ENCODE measurements at places on chromosomes 6 and 20. TPM values are rescaled to one million over a fixed set of nuclear protein-coding genes. Genes with fewer than 3 reads are reported as not detected.
A peak's percentile ranks its signal among the peaks of the same experiment; 100 is the strongest.

DNA sequence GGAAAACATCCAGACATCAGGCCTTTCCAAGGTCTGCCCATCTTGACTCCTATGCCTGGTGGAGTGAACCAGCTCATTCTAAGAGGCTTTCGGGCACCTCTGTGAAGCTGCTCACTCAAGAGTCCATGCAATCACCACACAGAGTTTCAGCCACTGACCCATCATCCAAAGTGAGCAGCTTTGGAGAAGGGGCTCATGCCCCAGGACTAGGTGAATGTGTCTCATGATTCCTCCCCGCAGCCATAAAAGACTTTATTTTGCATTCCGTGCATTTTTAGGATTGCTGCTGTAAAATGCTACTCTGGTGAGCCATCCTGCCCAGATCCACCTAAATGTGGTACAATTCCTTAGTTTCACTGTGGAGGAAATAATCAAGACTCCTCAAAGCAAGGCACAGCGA lies 44.5 kb upstream of the EZR start:
- no peak for DNase-seq

DNA sequence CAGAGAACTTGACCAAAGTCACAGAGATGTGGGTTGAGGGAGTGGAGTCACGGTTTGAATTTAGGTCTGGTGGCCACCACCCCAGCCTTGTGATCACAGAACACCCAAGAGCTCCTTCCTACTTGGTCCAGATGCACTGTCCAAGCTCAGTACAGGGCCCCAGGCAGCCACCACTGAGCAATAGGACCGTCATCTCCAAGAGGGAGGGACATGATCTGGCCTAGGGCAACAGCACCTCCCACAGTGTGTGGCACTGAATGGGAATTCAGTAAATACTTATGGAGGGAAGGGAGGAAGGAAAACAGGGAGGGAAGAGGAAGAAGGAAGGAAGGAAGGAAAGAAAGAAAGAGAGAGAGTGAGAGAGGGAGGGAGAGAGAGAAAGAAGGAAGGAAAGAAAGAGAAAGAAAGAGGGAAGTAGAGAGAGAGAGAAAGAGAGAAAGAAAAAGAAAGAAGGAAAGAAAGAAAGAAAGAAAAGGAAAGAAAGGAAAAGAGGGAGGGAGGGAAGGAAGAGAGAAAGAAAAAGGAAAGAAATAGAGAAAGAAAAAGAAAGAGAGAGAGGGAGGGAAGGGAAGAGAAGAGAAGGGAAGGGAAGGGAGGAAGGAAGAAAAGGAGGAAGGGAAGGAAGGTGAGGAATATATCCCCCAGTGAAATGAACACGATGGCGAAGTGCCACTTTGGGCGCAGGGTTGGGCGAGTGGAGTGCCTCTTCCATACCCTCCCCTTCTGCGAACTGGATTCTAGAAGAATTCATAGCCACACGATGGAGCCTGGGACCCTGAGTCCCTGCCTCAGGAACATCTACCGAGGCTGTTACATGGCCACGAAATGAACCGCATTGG lies 243.7 kb downstream of the TFAP2C start:
- no peak for DNase-seq

DNA sequence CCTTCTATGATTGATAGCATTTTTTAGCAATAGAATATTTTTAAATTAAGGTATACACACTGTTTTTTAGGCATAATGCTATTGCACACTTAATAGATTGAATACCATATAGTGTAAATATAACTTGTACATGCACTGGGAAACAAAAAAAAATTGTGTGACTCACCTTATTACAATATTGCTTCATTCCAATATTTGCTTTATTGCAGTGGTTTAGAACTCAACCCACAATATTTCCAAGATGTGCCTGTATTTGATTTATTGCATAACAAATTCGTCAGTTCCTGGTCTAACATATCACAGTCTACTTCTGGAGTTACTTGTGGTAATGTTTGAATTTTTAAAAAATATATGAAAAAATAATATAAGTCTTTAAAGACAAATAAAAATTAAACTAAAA lies 41.9 kb upstream of the DEFB112 start:
- no peak for DNase-seq

- DNase-seq = no peak
These were observed at the start of gene NFATC2 for GRCh38 chr20:51542571-51543421. TSS of gene NFATC2 (minus strand) at chr20:51542719. CDS start at chr20:51542499, 220 bp downstream.

DNA sequence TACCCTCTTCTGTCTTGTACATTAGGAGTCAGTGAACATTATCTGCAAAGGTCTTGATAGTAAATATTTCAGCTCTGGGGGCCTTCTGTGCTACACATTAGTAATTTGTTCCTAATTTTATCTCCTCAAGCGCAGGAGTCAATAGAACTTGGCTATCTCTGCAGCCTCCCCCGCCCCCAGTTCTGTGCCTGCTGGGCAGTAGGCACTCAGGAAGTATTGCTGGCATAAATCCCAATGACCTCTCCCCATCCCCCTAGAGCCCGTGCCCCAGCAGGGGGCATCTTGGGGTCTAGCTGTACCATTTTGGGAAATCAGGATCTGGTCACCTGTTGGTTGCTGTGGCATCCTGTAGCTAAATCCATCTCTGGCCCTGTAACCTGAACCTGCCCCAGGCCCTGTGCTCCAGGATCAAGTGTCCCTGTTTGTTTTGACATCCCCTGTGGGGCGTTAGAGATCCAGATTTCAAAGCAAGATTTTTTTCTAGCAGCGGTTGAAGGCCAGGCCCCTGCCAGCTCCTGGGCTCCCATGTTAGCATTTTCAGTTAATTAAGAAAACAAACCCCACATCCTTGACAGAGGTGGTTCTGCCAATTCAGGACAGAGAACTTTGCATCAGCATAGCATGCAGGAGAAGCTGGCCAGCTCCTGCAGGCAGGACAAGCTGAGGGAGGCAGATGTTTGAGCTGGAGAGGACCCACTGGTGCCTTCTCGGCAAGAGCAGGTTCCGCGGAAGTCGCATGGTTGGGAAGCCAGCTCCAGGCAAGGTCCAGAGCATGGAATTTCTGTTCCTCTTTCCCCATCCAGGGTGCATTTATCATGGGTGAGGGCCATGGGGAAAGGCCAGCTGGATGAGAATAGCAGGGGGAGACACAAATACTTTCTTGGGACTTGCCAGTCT lies 32.1 kb downstream of the DAAM2 start:
- DNase-seq = no peak

The FLRT3 gene
- total RNA-seq = 3.3 TPM

- no peak for DNase-seq
These were observed 26.1 kb upstream of the KLHL31 start for GRCh38 chr6:53691667-53692133.

DNA sequence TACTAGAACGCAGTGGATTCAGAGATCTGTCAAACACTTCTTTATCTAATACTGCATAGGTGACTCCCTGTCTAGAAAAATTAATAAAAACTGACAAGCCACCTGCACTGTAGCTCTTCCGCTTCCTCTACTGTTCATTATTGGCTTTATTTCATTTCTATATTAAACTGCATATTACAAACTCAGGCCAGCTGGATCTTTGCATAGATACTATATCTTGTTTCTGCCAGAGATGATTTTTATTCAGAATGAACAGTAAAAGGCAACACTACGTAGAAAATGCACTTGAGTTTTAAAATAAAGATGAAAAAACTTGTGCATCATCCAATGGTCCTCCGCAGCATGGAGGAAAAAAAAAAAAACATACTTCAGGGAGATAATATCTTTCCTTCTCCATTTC lies 508.3 kb downstream of the PRKN start:
- no peak for DNase-seq

GRCh38 chr6:106522562-106523250 lies 106.6 kb downstream of the RTN4IP1 start:
- no peak for DNase-seq

GRCh38 chr20:2544211-2544610 lies 7.8 kb downstream of the TMC2 start:
- DNase-seq = no peak

The NR2E1 gene
- not detected for total RNA-seq

DNA sequence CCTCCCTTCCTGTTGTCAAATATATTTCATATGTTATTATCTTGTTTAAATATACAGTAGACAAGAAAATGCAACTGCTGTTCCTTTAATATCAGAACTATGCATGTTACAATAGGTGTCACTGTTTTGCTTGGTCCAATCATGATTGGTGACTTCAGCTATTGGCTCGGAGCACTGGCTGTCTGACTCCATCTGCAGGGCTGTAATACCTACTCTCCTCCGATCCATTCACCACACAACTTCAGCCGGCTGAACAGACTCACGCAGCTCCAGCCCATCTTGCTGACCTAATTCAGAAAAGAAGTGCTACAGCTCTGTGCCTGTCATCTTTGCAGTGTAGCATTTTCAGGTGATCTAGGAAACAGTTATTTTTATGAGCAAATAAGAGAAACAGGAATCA lies at the start of gene BTBD3:
BTBD3 (plus strand) TSS at position 231 of the 400 bp plus-strand sequence. CDS start 383 bp downstream, outside the sequence.
- DNase-seq = peak; percentile 9

DNA sequence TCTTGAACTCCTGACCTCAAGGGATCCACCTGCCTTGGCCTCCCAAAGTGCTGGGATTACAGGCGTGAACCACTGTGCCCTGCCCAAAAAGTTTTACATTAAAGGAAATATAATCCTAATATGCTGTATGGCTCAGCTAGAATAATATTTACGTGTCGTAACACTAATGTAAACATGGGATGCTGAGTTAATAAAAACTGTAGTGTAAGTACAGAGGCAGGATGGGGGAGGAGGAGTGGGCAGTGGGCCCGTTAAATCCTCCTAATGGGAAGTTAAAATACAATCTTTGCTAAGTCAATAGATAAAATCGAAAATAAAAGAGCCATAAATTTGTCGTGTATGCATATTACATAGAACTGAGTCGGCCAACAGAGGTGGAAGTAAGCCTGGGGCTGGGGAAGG lies 12.1 kb upstream of the IP6K3 start:
- no peak for DNase-seq

The PLCB4 gene
- 37.4 TPM for total RNA-seq

- no peak for DNase-seq
These were observed 66.4 kb downstream of the TRERF1 start for GRCh38 chr6:42385339-42385738.

DNA sequence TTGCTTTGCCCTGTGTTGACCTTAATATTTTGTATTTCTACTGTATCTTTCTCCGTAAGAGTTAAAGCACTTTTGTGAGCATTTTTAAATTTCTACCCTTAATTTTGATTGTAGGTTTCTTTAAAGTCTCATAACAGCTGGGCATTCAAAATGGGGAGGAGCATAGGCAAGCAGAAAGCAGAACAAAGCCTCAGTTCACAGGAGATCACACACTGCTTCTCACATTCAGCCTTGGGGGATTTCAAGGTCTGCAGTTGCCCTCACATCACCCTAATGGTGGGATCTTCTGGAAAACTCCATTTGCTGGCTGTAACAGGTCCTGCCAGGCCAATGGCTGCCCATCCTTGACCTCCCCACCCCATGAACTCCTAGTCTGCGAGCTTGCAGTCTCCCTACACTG lies 292.9 kb downstream of the PHACTR1 start:
- no peak for DNase-seq

DNA sequence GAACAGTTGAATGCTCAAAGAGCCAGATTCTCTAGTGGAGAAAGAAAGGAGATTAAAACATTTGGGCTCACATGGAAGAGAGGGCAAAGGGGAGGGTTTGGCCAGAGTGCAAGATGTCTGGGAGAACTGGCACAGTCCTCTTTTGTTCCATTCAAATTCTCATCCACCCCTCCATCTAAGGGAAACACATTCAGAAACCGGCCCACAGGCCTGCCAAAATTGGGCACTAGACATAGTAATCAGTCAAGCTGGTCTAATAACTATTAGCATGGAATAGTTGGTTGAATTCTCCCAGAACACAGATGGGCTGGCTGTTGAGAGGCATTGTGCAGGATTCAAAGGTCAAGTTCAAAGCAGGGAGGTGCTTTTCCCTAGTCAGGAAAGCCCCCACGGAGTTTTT lies 341.4 kb upstream of the IRAK1BP1 start:
- DNase-seq = no peak

The CD93 gene
- 0.07 TPM for total RNA-seq

- no peak for DNase-seq
These were observed 12.7 kb downstream of the NOL4L start for GRCh38 chr20:32572271-32572968.

DNA sequence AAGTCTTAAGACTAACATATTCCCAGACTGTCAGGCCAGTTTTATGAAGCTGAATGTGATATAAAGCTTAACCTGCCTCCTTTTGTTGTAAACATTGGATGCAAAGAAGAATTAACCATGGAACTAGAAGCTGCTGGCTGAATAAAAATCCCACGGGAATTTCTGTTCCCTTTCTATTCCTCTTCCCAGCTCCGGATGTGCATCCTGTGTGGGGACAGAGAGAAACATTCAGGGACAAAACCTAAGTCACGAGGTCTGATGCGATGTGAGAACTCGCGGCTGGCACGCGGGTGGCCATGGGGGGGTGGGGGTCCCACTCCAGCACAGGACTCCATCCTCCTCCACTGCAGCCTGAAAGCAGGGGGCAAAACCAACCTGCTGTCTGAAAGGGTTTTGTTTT lies 32.2 kb downstream of the RAMACL start:
- DNase-seq = no peak

DNA sequence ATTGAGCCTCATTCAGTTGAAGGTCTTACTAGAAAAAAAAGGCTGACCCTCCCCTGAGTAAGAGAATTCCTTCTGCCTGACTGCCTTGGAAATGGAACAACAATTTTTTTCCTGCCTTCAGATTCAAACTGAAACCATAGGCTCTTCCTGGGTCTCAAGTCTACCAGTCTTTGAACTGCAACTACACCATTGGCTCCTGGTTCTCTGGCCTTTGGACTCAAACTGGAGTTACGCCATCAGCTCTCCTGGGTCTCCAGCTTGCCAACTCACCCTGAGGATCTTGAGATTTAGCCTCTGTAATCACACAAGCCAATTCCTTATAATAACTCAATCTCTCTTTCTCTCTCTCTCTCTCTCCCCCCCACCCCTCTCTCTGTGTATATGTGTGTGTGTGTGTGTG lies 36.0 kb upstream of the SNX9 start:
- DNase-seq = peak; percentile 68

GRCh38 chr20:6295867-6296256 lies 173.0 kb upstream of the FERMT1 start:
- DNase-seq = no peak

GRCh38 chr6:15544321-15544900 lies 118.4 kb downstream of the DTNBP1 start:
- no peak for DNase-seq

- DNase-seq = no peak
These were observed 35.9 kb upstream of the FAM50B start for GRCh38 chr6:3813150-3813780.

- DNase-seq = no peak
These were observed 69.7 kb downstream of the TCP11 start for GRCh38 chr6:35071347-35071994.

- no peak for DNase-seq
These were observed 18.4 kb downstream of the LAMA4 start for GRCh38 chr6:112235956-112236355.

GRCh38 chr6:14863902-14864850 lies 381.7 kb upstream of the JARID2 start:
- DNase-seq = peak; percentile 18
